Foreskin keratinocyte (primary cell): ENCODE measurements at places on chromosomes 4 and X. TPM values are rescaled to one million over a fixed set of nuclear protein-coding genes. Genes with fewer than 3 reads are reported as not detected.
A peak's percentile ranks its signal among the peaks of the same experiment; 100 is the strongest.

The TENM3 gene
- 24.5 and 30.1 TPM in 2 replicates for total RNA-seq

The GUCY2F gene
- not detected in 2 replicates for total RNA-seq

The P2RY4 gene
- total RNA-seq = not detected in 2 replicates

The PRRG3 gene
- total RNA-seq = not detected in 2 replicates

The EDA2R gene
- 1.7 and 2.9 TPM in 2 replicates for total RNA-seq

The CXCL3 gene
- total RNA-seq = 2.0 and 4.9 TPM in 2 replicates

The IGFBP7 gene
- 201 and 228 TPM in 2 replicates for total RNA-seq

The HERC5 gene
- 18.7 and 19.3 TPM in 2 replicates for total RNA-seq

The SULT1E1 gene
- 0.81 and 3.7 TPM in 2 replicates for total RNA-seq

The SMIM10 gene
- total RNA-seq = 0.14 and 0.17 TPM in 2 replicates

The MAGEC3 gene
- total RNA-seq = not detected in 2 replicates

The NONO gene
- total RNA-seq = 357 and 388 TPM in 2 replicates

DNA sequence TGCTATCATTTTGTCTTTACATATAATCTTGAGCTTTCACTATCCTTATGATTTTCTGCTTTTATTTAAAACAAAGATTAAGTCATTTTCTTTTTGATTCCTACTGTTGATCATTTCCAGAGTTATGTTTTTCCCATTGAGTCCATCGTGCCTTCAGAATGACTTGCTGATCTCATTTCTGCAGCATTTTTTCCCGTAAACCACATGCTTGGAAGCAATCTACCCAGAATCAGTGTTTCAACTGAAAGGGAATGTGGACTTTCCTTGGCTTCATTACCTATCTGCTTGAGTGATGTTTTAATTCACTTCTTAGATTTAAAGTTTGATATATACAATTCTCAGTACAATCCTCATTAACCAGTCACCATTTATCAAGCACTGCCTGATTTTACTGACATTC, 192.4 kb upstream of the FSTL5 start:
- no peak for DNase-seq

- no peak for DNase-seq
Measured at GRCh38 chr4:139654516-139654915, 11.1 kb upstream of the MGST2 start.

DNA sequence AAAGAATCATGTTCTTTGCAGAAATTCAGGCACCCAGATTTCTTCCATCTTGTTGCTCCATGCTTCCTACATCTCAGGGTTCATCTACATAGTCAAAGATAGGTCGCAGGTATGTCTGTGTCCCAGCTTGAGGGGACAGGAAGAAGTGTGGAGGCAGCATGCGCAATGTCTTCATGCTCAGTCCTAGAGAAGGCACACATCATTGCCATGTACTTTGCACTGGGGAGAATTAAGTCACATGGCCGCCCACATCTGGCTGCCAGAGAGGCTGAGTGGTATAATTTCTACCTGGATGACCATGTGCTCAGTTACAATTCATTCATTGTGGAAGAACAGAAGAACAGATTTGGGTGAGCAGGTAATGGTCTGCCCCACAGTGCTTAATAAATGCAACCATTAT, 54.1 kb downstream of the GAB1 start:
- no peak for DNase-seq

DNA sequence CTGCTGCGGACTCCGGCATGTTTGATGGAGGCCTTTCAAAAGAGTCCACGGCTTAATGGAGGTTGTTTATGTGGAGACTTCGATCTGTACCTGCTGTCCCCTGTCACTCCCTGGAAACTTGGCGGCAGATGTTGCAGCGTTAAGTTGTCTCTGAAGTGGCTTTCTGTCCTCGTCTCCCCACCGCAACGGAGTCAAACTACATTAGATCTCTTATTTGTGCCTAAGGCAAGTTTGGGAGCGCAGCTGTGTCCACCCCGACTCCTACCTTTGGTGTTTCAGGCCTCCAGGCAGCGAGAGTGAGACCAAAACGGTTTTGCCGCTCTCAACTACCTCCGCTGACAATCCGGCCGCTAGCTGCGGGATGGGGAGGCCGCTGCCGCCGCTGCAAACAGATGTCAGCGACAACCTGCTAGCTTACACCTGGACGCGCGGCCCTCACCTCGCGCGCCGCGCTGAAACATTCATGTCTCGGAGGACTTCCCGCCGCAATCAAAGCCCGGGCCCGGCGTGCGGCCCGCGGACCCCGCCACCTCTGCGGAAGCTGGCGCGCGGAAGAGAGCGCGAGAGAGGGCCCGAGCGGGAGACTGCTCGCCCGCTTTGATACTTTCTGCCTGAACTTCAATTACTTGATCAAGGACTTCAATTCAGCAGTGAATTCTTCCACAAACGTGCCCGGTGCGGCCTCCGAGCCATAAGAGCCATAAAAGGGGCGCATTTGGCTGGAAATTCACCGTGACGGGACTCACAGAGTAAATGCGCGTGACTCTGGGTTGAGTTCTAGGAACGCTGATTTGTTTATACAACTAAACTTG, 108.4 kb downstream of the ANTXR2 start:
- DNase-seq = no peak

GRCh38 chr4:25207997-25208396, 25.8 kb upstream of the PI4K2B start:
- no peak for DNase-seq

DNA sequence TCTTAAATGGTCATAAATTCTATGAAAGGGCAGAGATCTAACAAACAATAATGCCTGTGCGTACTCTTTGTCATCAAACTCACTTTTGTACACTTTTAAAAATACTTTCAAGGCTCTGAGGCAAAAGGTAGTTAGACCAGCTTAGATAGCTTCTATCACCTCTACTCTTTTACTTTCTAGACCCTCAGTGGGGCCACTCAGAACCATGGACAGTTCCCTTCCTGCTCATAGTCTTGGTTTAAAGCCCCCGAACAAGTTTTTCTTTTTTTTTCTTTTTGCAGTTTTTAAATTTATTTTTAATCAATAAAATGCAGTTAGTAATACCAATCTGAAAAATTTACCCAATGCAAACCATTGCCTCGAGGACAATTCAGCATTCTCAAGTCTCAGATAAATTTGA, 460.5 kb upstream of the CNKSR2 start:
- no peak for DNase-seq

GRCh38 chr4:92021203-92021602, 282.6 kb upstream of the GRID2 start:
- DNase-seq = no peak

DNA sequence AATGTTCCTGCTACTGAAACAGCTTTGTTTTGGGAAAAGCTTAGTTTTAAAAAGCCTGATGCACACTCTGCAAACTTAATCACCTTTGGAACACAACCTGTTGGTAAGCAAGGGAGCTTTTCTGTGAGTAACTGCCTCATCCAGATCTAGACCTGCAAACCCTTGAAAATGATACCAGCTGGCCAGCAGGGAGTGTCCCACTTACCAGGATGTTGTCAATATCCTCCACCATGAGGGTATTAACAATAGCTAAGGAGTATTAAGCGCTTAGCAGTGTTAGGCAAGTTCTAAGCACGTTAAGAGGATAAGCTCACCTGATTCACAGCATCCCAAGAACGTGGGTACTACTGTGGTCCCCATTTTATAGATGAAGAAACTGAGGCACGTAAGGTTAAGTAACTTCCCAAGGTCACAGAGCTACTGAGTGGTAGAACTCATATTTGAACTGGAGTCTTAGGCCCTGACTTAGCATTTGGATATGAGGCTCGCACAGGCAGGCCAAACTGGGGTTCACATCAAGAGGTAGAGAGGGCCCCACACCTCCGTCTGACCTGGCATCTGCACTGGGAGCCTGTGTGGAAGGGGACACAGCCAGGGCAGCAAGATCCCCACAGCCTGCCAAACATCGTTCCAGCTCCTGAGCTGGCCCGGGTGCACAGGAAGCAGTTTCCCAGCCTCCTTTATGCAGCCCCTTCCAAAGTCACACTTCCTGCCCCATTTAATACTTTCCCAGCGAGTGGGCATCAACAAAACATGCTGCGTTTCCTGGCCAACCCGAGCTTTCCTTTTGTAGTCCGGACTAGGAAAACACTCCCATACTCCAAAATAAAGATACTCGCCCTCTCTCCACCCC, 32.7 kb downstream of the IRF2 start:
- no peak for DNase-seq

GRCh38 chr4:127410644-127411043, 222.1 kb upstream of the INTU start:
- no peak for DNase-seq

- no peak for DNase-seq
Measured at GRCh38 chrX:2698604-2699003, 7.5 kb downstream of the CD99 start.

DNA sequence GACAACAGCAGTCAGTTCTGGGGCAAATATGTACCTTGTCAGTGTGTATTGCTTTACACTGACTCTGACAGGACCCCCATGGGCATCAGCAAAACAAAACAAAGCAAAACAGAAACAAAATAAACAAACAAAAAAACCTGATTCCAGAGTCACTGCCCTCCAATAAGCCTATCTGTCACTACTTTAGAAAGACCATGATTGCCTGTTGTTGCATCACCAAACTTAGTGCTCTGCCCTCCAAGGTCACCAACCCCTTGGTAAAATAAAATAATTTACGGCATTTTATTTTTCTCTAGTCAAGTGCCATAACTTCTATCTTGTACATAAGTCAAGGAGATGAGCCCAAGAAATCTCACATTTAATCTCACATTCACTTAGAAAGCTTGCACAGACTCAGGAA, 120.9 kb upstream of the ADAMTS3 start:
- DNase-seq = no peak

DNA sequence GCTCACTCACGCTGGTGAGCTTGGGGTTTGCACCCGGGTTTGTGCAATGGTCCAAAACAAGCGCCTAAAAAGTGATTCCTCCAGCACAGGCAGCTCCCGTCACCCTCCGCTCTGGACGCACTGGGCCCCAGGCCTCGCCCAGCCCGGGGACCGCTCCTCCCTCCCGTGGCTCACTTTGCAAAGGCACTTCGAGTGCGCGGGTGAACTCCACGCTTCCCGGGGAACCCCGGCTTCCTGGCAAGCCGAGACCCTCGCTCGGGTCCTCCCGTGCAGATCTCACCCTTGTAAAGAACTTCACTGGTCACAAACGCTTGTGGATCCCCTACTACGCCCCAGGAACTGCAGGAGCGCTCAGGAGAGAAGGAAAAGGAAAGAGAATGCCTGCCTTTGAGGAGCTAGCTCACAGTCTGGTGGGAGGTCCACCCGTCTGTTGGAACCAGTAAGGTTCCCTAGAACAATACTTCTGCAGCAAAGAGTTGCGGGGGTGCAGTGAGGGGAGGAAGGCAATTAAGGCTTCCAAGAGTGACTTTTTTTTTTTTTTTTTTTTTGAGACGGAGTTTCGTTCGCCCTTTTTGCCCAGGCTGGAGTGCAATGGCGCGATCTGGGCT, at the start of gene CTPS2:
Gene CTPS2 (minus strand): TSS at position 122 of the 608 bp plus-strand sequence. CDS start 9,767 bp downstream, outside the sequence.
- DNase-seq = peak; percentile 14

GRCh38 chr4:3296651-3297050, 3.8 kb downstream of the RGS12 start:
- DNase-seq = no peak

- DNase-seq = no peak
Measured at GRCh38 chrX:9390693-9391368, 74.0 kb upstream of the TBL1X start.

GRCh38 chr4:128570387-128570975, 239.0 kb upstream of the JADE1 start:
- DNase-seq = peak; percentile 43

DNA sequence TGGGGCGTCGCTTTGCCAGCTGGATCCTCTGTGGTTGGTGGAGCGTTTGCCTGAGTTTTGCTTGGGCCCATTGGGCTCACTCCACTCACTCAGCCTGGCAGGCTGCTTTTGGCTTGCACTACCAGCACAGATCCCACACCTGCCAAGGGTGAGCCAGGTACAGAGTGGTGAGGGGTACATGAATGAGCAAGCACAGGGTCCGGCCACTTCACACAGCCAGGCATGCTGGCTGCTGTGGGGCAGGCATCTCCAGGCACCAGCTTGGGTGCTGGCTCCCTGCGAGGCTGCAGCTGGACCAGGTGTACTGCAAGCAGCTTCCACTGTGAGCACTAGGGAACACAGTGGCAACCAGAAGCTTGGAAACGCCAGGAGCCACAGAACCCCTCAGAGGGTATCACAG, 60.1 kb upstream of the NPNT start:
- no peak for DNase-seq

- no peak for DNase-seq
Measured at GRCh38 chrX:65034668-65035445, 58.6 kb upstream of the ZC4H2 start.

DNA sequence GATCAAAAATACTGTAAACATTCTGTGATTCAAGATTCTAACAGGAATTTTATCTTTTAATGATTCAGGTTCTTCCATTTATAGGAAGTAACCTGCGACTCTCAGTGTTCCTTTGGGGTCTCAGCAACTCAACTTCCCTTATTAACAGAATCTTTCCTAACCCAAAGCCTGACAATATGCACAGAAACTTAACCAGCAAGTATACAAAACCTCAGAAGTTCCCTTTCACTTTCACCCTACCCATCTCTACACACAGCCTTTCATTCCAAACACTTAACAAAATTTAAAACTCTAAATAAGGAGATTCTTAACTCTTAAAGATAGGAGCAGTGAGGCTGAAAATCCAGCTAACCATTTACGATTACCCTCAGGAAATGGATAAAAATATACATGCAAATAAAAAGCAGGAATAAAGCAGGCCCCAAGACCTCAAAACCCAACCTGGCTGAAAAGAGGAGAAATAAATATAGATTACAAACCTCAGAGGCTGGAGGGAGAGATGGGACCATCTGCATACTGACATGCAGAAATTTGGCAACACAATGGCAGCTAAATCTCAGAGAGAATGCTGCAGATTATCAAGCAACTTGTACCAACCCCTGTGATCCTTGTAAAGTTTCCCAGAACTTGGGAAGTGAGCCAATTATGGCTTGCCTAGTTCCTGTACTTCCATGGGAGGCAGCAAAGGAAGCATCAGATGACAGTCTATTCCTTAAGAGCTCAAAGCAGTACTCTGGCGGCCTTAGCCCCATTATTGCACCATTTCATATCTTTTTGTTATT, 101.0 kb downstream of the ATP11C start:
- no peak for DNase-seq

DNA sequence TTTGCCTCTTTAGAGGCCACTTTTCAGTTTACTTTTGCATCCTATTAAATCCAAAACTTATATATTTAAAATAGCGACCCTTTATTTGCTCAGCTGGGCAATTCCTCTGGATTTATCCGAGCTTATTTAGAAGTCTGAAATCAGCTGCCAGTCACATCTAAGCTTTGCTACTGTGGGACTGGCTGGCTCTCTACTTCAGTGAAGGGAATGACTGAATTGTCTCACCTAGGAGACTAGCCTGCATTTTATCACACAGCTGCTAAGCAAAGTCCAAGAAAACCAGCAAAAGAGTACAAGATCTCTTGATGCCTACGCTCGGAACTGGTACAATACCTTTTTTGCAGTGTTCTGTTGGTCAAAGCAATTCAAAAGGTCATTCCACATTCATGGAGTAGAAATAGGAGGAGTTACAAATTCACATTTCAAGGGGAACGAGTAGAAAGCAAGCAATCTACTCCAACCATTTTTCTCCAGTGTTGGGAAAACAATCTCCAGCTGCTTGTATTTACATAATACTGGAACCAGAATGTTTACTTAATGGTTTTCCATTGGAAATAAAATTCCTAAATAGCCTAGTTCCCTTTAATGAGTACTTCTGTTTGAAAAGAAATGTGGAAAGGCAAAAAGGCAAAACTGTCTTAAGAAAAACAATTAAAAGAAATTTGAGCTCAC, 160.2 kb downstream of the MAGEB5 start:
- no peak for DNase-seq

GRCh38 chr4:20084488-20084887, 167.2 kb upstream of the SLIT2 start:
- no peak for DNase-seq

- peak; percentile 83 for DNase-seq
Measured at GRCh38 chr4:22500831-22501714, 14.8 kb downstream of the ADGRA3 start.
